AML-193 (cell line): ENCODE measurements at places on chromosomes 5 and 9.

DNA sequence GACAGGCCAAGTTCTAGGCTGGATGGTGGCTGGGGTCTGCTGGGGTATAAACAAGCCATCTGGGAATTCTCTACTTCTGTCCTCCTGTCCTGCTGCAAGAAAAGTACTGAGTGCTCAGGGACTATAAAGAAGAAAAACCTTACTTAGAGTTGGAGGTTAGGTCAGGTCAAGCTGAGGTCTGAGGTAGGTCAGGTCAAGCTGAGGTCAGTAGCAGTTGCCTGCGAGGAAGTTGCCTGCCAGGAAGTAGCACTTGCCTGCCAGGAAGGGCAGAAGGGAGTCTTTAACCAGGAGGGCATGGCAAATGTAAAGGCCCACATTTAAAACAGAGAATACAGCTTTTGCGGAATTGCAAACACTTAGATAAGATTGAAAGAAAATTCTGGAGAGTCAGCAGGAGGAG is 51.3 kb upstream of the PRLR start:
- DNase-seq, result peak; percentile 73

DNA sequence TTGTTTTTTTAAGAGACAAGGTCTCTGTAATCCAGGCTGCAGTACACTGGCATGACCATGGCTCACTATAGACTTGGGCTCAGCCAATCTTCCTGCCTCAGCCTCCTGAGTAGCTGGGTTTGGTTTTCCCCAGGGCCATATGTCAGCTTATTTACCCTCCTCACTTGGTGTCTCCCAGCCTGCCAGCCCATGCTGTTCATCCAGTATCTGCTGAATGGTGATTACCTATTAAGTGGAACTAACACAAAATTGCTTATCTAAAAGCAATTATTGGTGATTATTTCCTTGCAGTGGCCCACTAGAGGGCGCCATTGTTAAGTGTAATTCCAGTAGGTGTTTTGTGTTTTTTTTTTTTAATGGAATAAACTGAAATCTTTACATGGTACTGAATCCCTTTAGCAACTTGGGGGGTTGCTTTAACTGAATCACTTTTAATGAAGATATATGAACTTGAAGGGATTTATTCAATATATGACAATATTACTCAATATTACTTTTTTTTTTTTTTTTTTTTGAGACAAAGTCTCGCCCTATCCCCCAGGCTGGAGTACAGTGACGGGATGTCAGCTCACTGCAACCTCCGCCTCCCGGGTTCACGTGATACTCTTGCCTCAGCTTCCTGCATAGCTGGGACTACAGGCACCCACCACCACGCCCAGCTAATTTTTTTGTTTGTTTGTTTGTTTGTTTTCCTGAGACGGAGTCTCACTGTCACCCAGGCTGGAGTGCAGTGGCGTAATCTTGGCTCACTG is 13.8 kb downstream of the EXOSC2 start:
- peak; percentile 71 for DNase-seq

DNA sequence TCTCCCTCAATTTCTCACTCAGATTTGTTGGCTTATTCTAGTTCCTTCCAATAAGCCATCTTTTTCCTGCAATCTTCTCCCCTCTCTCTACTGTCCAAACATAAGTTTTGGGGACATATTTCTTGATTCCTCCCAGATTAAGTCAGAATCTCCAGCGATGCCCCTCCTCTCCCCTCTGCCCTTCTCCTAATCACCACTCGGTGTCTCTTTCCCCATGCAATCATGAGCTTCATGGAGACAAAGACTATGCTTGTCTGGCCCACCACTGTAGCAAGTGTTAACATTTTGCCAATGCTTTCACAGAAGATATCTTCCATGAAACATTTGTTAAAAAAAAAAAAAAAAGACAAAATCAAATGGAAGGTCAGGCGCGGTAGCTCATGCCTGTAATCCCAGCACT is 42.4 kb downstream of the PDE6A start:
- peak; percentile 18 for DNase-seq

GRCh38 chr5:147515269-147515668 is 5.4 kb upstream of the DPYSL3 start:
- no peak for DNase-seq

DNA sequence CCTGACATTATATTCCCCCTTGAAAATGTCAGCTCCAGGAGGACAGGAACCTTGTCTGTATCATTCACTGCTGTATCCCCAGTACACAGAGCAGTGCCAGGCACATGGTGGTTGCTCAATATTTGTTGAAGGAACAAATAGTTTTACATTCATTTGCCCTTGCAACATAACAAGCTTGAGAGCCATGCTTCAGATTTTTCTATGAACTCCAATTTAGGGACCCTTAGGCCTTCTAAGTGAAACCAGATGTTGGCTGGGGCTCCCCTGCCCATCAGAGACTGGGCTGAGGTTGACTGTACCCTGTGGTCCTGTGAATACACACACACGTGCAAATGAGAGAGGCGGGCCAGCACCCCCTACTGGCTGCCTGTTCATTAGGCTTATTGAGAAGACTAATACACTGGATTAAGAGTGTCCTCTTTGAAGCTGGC is 214.9 kb upstream of the WWC1 start:
- DNase-seq, result peak; percentile 2

GRCh38 chr5:137594717-137595116 is 95.6 kb upstream of the SPOCK1 start:
- no peak for DNase-seq

DNA sequence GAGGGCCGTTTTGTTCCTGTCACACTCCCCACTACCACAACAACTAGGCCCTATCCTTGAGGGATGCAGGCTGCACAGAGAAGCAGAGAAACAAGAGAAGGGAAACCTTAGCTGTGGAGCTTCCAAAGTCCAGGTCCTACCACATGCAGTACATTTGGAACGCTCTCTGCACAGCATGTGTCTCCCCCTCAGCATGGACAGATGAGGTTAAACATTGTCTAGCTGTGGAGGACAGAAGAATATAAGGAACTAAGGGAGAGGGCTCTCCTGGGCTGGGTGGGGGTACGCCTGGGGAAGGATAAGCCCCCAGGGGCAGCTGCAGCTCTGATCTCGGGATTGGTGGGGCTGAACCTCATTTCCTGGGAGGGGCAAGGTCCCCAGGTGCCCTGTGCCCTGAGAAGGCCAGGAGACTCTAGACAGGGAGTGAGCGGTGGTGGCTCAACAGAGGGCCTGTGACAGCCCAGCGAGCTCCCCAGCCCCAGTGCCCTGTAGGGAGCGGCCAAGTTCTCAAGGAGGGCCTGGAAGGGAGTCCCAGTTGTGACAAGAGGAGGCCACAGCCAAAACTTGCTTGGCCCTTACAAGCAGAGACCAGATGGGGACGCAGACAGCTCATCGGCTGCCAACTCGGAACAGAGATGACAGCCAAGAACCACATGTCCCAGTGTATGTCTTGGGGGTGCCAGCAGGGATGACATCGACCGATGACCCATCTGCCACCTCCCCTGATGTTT is 30.1 kb downstream of the TSPAN17 start:
- DNase-seq, result no peak

- DNase-seq, result no peak
Measured at GRCh38 chr5:33067291-33067690, 356.2 kb downstream of the NPR3 start.

GRCh38 chr5:61704289-61704688 is 372.2 kb downstream of the ZSWIM6 start:
- DNase-seq, result no peak

- peak; percentile 4 for DNase-seq
Measured at GRCh38 chr5:162593881-162594280, 526.3 kb downstream of the GABRG2 start.

- DNase-seq, result no peak
Measured at GRCh38 chr5:152864447-152864846, 459.4 kb upstream of the NMUR2 start.

DNA sequence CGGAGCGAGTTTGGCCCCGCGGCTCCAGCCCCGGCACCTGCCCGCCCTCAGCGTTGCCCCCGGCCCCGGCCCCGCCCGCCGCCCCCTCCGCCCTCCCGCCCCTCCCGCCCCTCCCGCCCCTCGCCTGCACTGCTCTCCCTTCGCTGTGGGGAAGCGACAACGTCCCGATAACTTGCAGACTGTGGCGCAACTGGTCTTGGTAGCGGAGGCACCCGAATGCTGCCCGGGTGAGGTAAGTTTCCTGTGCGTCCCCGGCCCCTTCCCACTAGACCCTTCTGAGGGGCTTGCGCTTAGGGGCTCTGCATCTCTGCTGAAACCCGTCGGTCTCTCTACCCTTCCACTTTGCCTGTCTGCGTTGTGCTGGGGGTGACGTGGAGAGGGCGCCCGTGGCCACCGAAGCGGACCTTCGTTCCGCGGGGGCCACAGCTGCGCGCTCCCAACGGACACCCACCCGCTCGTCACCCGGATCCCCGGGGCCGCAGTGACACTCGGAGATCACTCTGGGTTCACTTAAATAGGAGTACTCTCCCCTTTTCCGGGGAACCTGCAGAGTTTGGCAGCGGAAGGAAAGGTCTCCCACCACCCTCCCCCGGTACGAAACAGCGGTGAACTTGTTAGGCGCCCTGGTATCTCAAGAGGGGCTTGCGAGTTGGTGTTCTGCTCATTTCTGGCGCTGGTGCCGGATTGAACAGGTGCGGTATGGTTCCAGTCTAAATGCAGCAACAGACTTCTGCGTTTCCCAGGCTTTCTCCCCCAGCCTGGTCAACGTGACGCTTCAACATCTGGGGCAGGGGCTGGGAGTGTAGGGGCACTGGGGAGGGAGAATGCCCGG is 707 bp downstream of the PIP5K1B start:
- peak; percentile 67 for DNase-seq

DNA sequence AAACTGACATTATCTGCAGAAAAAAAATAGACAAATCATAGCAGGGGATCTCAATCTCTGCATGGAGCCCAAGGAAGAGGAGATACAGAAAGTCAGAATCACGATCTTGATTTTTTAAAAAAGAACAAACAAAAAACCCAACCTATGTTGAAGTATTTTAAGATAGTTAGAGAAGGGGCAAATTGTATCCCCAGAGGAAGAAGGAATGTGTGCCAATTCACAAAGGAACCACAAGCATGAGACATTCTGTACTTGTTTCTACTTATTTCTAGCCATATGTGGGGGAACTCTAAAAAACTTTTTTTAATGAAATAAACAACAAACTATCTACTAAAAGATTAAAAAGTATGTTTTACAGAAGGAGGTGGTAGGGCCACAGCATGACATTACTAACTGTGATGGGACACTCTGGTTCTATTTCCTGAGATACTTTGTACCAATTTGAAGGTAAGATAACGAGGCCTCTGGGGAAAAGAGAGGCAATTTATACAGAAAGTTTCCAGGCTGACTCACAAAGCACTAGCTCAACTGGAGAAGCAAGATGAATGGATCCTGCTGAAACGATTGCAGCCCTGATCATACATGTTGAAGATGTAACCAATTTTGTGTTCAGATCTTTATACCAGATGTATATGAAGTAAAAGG is 22.5 kb downstream of the RANBP3L start:
- DNase-seq, result no peak

DNA sequence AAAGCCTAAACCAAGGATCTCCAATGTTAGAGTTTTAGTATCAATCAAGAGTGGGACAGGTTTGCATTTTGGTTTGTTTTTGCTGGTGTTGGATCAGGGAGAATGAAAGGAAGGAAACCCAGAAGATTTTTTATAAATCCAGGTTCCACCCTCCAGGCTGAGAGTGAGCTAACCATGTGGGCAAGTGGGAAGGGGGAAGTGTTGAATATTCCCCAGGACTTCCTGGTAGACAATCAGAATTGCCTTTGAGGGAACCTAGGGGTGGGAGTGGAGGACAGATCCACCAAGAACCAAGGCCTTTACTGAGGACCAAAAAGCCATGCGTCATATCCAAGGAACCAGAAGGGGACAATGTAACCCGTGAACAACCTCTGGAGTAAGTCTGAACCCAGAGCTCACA is 33.5 kb upstream of the PIK3R1 start:
- no peak for DNase-seq

- peak; percentile 33 for DNase-seq
Measured at GRCh38 chr9:91258451-91258850, 103.3 kb downstream of the AUH start.
